ENCODE measurements at places on chromosomes 3 and 15. TPM values are rescaled to one million over a fixed set of nuclear protein-coding genes. Genes with fewer than 3 reads are reported as not detected.

DNA sequence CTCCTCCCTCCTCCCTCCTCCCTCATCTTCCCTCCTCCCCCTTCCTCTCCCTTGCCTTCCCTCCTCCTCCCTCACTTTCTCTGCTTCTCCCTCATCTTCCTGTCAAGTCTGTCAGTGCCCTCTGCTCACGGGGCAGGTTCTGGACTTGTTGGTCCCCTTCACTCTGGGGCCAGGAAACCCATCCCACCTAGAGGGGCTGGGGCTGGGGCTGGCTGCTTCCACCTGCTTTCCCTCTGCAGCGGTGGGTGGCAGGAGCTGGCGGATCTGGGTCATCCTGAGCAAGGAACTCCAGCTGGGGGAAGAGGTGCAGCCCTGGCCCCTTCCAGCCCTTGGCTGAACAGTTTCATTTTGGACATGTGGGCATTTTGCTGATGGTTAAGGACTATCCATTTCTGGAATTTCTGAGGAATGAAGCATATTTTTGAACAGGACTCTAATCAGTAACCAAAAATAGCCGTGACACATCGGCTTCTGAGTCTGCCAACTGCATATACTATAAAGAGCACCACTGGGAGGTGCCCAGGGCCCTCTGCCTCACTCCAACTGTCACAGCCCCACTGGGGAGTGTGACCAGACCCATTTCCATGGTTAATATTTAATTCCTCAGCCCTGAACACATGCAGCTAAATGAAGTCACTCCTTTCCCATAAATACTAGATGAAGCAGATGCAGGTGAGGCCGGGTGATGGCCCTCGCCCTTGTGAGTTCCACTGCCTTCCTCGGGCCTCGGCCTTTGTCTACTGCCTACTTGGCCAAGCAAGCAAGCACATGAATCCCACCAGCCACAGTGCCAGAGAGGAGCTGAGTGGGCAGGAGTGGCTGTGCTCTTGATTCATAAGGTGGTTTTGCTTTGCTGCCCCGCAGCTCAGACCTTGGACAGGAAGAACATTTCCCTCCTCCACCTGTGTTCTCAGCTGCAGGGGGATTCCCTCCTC lies 39.8 kb downstream of the CHDH start:
- no peak overlapping the region for H3K4me3 ChIP-seq
- no peaks in the 10 kb centered on the region for H3K36me3 ChIP-seq
- H3K27ac ChIP-seq, result no peak overlapping the region
- DNase-seq, result no peak

- no peak overlapping the region for H3K27ac ChIP-seq
- no peak for DNase-seq
- peaks cover 7% of the 10 kb centered on the region for H3K4me1 ChIP-seq
- no peak overlapping the region for H3K4me3 ChIP-seq
Measured at GRCh38 chr15:101003081-101003480, 83.9 kb downstream of the LRRK1 start.

- H3K4me1 ChIP-seq, result no peaks in the 10 kb centered on the region
- no peak for DNase-seq
- no peak overlapping the region for H3K27ac ChIP-seq
- no peaks in the 10 kb centered on the region for H3K27me3 ChIP-seq
- no peaks in the 10 kb centered on the region for H3K36me3 ChIP-seq
Measured at GRCh38 chr3:26070854-26071253, 281.0 kb downstream of the OXSM start.

DNA sequence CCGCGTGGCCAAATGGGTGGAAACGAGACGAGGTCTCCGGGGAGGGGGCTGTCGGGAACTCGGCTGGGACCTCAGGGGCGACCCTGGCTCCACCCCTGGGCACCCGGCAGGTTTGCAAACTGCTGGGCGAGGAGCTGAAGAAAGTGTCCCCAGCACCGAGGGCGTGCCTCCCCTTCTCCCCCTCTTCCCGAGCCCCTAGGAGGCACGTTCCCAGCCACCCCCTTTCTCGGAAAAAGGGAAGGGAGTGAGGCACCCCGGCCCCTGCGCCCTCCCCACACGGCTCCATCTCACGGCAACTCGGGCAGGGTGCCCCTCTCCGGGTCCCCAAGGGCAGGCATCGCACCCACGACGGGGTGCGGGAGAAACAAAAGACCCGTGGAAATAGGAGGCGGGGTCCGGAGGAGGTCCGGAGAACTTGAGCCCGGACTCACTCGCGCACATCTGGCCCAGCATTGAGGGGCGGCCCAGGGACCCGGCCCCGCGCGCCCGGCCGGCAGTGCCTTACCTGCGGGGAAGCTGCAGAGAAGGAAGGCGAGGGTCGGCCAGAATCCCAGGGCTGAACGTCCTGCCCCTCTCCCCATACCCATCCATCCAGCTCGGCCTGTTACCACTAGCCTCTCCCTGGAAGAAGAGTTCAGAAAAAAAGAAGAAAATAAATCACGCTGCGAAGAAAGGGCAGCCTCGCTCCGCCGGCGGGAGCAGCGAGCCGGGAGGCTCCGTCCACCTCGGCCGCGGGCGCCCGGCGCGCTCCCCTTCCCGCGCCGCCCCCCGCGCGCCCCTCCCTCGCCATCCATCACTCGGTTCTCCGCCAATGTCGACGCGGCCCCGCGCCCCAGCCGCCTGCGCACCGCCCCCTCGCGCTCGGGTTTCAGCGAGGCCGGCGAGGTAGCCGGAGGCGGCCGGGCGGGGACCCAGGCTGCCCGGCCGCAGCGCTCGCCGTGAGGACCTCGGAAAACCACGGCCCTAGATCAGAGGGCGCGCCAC lies 16.3 kb downstream of the RGMA start:
- H3K27ac ChIP-seq, result no peak overlapping the region
- H3K36me3 ChIP-seq, result no peaks in the 10 kb centered on the region
- peaks cover 72% of the 10 kb centered on the region for H3K27me3 ChIP-seq
- peaks cover 18% of the 10 kb centered on the region for H3K4me1 ChIP-seq
- H3K4me3 ChIP-seq, result no peak overlapping the region

DNA sequence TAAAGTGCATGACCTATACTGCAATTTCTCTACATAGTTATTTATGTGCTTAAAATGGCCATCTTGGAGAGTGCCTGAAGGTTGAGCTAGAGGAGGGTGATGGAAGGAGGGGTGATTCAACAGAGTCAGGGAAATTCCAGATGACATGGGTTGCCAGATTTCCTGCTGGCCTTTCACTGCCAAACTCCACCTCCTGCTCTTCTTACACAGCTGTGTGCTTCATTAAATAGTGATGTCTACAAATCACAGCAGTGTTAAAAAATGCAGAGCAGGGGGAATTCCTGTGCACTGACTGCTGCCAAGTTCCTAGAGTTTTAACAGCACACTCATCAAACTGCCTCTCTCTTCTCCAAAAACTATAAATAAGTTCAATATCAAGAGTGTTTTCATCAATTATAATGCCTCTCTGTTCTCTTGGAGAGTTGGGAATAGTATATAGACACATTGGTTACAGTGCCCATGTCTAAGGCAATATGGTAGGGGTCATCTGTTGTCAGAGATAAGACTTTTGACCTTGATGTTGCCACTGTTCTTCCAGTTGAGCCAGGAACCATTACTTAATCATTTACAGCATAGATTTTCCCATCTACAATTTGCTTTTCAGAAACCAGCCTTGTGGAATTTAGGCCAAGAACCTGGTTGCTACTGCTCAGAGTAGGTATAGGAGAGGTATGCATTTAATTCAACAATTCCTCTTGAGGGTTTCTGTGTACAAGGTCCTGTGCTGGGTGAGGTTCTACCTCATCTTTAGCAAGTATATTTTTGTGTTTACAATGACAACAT lies 79.6 kb downstream of the TP63 start:
- DNase-seq, result no peak
- no peaks in the 10 kb centered on the region for H3K4me1 ChIP-seq

DNA sequence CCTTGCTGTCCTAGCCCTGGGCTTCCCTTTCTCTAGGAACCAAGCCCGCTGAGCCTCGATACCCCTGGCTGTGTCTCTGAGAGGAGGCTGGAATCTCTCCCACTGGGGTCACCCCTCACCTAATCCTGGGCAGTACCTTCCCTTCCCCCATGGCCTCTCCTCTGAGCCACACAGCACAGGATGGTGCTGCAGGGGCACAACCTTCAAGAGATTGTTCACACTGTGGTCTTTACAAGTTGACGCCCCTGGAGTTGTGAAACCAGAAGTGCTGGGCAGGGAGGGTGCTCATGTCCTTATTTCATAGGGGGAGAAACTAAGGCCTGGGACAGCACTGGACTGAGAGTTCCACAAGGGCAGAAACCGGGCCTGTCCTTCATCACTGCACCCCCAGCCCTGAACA lies 70.9 kb upstream of the TMEM115 start:
- DNase-seq, result no peak
- no peak overlapping the region for H3K4me3 ChIP-seq
- no peaks in the 10 kb centered on the region for H3K36me3 ChIP-seq
- peaks cover 16% of the 10 kb centered on the region for H3K27me3 ChIP-seq
- no peak overlapping the region for H3K27ac ChIP-seq

GRCh38 chr3:157134620-157135191 lies 25.2 kb downstream of the CCNL1 start:
- H3K27ac ChIP-seq, result no peak overlapping the region
- H3K4me3 ChIP-seq, result no peak overlapping the region
- no peaks in the 10 kb centered on the region for H3K36me3 ChIP-seq
- peaks cover 34% of the 10 kb centered on the region for H3K4me1 ChIP-seq
- DNase-seq, result no peak
- H3K27me3 ChIP-seq, result no peaks in the 10 kb centered on the region

DNA sequence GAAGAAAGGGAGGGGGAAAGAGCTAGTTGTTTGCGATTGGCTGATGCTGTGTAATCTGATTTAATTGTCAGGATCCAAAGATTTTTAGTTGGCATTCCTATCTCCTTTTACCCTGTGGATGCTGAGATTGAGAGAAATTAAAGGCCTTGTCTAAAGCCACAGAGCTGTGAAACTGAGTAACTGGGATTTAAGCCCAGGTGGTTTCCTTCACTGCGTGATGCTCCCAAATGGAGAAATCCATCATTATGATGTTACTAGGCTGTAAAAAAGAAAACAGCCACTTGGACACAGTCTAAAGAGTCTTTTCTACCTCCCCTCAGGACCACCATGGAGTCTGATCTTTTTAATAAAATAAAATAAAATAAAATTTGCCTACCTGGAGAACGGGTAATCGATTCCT lies 883.0 kb upstream of the NR2F2 start:
- no peak overlapping the region for H3K27ac ChIP-seq
- H3K4me1 ChIP-seq, result no peaks in the 10 kb centered on the region
- no peak for DNase-seq
- no peak overlapping the region for H3K4me3 ChIP-seq

DNA sequence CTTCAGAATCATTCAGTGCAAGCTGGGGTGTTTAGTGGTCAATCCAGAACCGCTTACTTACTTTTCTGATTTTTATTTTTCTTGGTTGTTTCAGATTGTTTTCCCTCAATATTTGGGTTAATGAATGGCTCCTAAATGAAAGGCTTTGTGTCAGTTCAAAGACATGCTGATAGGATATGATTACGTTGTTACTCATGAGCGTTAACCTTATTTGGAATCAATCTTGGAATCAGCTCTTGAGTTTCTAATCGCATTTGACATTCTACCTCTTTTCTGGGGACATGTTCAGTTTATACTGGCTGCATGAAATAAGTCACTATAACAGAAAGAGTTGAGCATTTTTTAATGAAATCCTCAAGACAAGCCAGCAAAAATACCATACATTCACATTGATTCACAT lies 50.2 kb downstream of the ATP11B start:
- H3K4me1 ChIP-seq, result no peaks in the 10 kb centered on the region
- H3K36me3 ChIP-seq, result peaks cover 71% of the 10 kb centered on the region
- no peak for DNase-seq
- H3K27me3 ChIP-seq, result no peaks in the 10 kb centered on the region

- H3K4me1 ChIP-seq, result no peaks in the 10 kb centered on the region
- no peak overlapping the region for H3K4me3 ChIP-seq
- DNase-seq, result no peak
- no peaks in the 10 kb centered on the region for H3K27me3 ChIP-seq
- no peaks in the 10 kb centered on the region for H3K36me3 ChIP-seq
Measured at GRCh38 chr3:94167796-94168195, 104.9 kb downstream of the NSUN3 start.

- peaks cover 12% of the 10 kb centered on the region for H3K4me1 ChIP-seq
- no peaks in the 10 kb centered on the region for H3K27me3 ChIP-seq
- no peak for DNase-seq
- H3K27ac ChIP-seq, result no peak overlapping the region
- H3K36me3 ChIP-seq, result no peaks in the 10 kb centered on the region
- H3K4me3 ChIP-seq, result no peak overlapping the region
Measured at GRCh38 chr3:99780749-99781148, 36.9 kb upstream of the CMSS1 start.

- H3K4me1 ChIP-seq, result no peaks in the 10 kb centered on the region
- no peak overlapping the region for H3K4me3 ChIP-seq
- no peaks in the 10 kb centered on the region for H3K36me3 ChIP-seq
- no peak for DNase-seq
- H3K27ac ChIP-seq, result no peak overlapping the region
- H3K27me3 ChIP-seq, result no peaks in the 10 kb centered on the region
Measured at GRCh38 chr3:53482227-53482626, 12.2 kb upstream of the CACNA1D start.

DNA sequence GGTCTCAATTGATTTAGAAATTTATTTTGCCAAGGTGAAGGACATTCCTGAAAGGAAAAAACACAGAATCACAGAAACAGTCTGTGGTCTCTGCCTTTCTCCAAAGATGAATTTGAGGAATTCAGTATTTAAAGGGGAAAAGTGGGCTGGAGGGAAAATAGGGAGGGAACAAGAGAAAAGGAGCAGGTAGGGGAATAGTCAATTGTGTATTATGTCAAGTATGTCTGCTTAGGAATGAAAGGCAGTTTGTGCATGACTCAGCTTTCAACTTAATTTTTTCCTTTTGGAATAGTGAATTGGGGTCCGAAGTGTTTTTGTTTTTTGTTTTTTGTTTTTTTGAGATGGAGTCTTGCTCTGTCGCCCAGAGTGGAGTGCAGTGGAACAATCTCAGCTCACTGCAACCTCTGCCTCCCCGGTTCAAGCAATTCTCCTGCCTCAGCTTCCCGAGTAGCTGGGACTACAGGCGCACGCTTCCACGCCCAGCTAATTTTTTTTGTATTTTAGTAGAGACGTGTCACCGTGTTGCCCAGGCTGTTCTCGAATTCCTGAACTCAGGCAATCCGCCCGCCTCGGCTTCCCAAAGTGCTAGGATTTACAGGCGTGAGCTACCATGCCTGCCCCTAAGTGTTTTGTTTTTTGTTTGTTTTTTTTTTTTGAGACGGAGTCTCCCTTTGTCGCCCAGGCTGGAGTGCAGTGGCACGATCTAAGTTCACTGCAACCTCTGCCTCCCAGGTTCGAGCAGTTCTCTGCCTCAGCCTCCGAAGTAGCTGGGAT lies 74.1 kb upstream of the MAP4 start:
- H3K36me3 ChIP-seq, result peaks cover 3% of the 10 kb centered on the region
- no peaks in the 10 kb centered on the region for H3K27me3 ChIP-seq

- H3K27ac ChIP-seq, result no peak overlapping the region
- H3K27me3 ChIP-seq, result no peaks in the 10 kb centered on the region
- no peak for DNase-seq
- no peaks in the 10 kb centered on the region for H3K4me1 ChIP-seq
- no peak overlapping the region for H3K4me3 ChIP-seq
- H3K36me3 ChIP-seq, result no peaks in the 10 kb centered on the region
Measured at GRCh38 chr15:60708684-60709083, 229.7 kb upstream of the ICE2 start.

The CPLX3 gene
- not detected for total RNA-seq

The MORC1 gene
- total RNA-seq, result 0.31 TPM

The LYZL4 gene
- total RNA-seq, result not detected

The SLC9C1 gene
- total RNA-seq, result not detected

The ERICH6 gene
- not detected for total RNA-seq

The GHRL gene
- total RNA-seq, result 0.34 TPM
